ENCODE measurements at places on chromosomes 6 and 20.

- no peak for DNase-seq
These were observed 48.9 kb upstream of the TNFRSF21 start for GRCh38 chr6:47358440-47359225.

DNA sequence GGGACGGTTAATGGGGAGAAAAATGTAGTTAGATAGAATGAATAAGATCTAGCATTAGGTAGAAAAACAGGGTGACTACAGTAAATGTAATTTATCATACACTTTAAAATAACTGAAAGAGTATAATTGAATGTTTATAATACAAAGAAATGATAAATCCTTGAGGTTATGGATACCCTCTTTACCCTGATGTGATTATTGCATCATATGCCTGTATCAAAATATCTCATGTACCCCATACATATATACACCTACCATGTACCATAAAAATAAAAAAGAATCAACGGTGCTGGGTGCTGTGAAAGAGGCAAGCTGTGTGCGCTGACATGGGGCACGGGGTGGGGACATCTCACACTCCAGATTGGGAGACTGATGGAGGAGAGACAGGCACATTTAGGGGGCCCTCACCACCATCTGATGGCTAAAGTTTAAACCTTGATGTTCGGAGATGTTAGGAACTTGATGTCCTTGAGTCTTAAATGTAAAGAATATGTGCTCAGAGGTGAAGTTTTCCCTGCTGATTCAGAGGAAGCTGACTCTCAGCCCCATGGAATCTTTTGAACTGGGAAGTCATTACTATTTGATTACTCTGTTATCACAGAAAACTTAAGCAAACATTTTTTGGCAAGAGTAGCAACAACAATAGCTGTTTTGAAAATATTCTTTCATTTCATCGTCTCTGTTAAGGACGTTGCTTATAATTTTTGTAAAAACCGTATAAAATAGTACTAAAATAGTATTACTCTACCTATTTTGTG is 26.4 kb upstream of the RFPL4B start:
- DNase-seq: no peak

GRCh38 chr6:68476611-68477010 is 158.5 kb upstream of the ADGRB3 start:
- no peak for DNase-seq

GRCh38 chr6:158869826-158870648 is 50.9 kb upstream of the EZR start:
- DNase-seq: peak; percentile 76

DNA sequence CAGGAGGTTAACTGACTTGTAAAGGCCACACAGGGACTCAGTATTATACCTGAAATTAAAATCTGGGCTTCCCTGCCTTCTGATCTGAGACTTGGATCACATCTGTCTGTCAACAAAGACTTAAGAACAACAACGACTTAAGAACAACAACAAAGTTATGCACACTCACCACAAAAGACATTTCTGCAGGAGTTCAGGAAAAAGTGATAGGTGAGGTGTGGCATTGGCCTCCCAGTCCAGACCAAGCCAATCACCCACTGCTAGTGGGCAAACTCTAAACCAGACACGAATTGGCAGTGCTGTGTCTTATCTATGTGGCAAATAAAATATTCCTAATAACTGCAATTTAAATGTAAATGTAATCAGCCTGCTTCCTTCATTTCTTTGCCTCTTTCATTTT is 61.3 kb downstream of the PRDM1 start:
- DNase-seq: no peak

GRCh38 chr6:72769459-72770125 is 147.7 kb downstream of the KCNQ5 start:
- DNase-seq: no peak

DNA sequence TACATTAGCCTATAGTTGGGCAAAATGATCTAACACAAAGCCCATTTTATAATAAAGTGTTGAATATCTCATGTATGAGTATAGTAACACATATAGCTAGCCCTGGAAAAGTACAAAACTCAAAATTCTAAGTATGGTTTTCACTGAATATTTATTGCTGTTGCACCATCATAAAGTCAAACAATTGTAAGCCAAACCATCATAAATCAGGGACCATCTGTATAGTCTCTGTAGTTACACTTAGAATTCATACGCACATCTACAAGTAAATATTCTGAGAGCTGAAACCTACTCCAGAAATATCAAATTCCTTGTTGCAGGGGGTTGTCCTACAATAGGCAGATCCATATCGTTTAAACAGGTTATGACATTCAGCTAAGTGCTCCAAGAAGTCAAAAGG is 817.3 kb downstream of the BCKDHB start:
- DNase-seq: no peak

DNA sequence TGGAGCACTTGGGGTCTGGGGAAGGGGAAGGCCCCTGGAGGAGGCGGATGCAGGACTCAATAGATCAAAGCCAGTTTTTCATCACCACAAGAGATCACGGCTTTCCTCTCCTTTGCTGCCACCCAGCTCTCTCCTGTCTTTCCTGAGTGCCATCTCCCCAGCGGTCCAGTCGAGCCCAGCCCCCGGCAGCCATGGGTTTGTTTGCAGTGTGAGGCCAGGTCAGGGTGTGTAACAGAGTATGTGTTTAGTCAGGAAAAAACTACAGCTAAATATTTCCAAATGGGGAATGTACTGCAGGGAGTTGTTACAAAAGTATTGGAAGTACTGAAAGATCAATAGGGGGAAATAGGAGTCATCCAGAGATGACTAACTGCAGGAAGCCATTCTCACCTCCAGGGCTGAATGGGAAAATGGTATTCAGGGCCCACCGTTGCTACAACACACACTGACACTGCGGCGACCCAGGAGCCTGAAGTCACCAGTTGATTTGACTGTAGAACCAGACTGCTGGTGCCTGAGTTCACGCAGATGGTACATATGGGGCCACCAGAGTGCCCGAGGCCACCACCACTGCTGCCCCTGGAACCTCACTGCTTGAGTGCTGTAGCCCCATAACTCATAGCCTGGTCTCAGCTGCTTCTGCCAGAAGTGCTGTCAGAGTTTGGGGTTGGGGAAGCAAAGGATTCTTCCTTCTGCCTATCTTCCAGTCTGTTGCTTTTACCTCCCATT is 23.6 kb upstream of the FANCE start:
- no peak for DNase-seq

DNA sequence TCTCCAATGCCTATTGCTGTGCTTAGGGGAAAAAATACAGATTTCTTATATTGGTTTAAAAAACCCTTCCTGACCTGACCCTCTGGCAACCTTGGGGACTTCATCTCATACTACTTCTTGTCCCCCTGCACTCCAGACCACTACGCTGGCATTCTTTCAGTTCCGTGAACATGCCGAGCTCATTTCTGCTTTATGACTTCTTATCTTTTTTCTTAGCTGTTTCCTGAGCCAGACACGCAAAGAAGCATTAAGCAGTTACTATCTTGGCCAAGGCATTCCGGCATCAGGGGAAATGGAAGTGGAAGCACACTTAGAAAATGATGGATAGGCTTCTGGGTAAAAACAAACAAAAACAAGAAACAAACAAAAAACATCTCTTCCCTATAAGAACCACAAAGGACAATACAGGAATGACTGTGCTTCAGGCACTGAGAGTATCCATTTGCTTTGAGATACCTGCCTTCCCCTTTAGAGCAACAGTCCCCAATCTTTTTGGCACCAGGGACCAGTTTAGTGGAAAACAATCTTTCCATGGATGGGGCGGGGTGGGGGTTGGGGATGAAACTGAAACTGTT is 4.4 kb upstream of the CCDC28A start:
- DNase-seq: no peak

GRCh38 chr20:33673410-33674293 is 576 bp downstream of the NECAB3 start:
- DNase-seq: no peak

GRCh38 chr6:75351570-75351969 is 67.0 kb upstream of the TMEM30A start:
- DNase-seq: no peak

- no peak for DNase-seq
These were observed 147.4 kb upstream of the SCGN start for GRCh38 chr6:25504661-25505060.

GRCh38 chr6:137147195-137147594 is 26.2 kb downstream of the IL22RA2 start:
- DNase-seq: no peak

DNA sequence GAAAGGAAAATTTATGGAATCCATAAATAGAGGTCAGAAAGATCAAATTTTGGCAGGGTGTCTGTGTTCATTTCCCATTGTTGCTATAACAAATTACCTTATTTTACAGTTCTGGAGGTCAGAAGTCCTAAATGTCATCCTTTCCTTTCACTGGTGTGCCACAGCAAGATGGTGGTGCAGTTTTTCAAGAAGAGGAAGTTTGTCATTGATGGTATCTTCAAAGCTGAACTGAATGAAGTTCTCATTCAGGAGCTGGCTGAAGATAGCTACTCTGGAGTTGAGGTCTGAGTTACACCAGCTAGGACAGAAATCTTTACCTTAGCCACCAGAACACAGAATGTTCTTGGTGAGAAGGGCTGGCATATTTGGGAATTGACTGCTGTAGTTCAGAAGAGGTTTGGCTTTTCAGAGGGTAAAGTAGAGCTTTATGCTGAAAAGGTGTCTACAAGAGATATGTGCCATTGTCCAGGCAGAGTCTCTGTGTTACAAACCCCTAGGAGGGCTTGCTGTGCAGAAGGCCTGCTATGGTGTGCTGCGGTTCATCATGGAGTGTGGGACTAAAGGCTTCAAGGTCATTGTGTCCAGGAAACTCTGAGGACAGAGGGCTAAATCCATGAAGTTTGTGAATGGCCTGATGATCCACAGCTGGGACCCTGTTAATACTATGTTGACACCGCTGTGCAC is 7.2 kb upstream of the CCNC start:
- DNase-seq: no peak

DNA sequence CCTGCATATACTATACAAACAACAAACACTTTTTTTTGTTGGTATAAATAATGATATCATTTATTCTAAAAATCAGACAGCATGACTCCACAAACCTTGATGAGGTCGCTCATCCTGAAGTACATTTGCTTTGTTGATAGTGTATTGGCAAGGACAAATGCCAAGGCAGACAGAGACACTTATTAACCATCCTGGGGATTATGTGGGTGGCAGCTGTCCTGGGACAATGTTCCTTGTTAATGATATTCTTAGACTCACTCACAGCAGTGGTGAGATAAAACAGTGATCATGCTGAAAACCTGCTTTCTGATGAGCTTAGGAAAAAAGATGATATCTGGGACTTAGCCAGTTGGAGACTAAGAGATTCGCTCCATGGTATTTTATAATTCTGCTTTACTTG is 85.4 kb upstream of the OGFRL1 start:
- no peak for DNase-seq

GRCh38 chr20:43957392-43957791 is 42.7 kb downstream of the TOX2 start:
- no peak for DNase-seq

Measured in cortex of kidney (tissue), 1 donor.